HepG2 (cell line): ENCODE measurements at places on chromosomes 16 and 17.
A peak's percentile ranks its signal among the peaks of the same experiment; 100 is the strongest.

DNA sequence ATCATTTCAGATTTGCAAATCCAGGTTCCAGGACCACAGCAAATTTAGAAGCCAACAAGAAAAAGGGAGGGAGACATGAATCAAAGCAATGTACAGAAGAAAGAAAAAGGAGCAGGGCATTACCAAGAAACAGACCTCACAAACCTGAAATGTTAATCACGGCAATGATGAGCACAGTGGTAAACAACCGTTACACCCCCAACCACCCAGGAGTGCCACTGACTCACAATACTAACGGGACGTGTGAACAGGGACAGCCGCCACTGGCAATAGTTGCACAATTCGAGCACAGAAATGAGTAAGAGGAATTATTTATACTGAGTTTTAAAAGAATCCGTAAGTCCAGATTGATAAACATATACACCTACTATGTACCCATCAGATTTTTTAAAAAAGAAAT, 13.8 kb downstream of the USP22 start:
- DNase-seq, result no peak

- DNase-seq, result no peak
These were observed 473 bp upstream of the PDIA2 start for GRCh38 chr16:282491-282890.

GRCh38 chr17:29575511-29576213, 7.2 kb downstream of the TP53I13 start:
- DNase-seq, result no peak

- DNase-seq, result no peak
These were observed 87.2 kb upstream of the PLEKHM1 start for GRCh38 chr17:45577571-45578279.

DNA sequence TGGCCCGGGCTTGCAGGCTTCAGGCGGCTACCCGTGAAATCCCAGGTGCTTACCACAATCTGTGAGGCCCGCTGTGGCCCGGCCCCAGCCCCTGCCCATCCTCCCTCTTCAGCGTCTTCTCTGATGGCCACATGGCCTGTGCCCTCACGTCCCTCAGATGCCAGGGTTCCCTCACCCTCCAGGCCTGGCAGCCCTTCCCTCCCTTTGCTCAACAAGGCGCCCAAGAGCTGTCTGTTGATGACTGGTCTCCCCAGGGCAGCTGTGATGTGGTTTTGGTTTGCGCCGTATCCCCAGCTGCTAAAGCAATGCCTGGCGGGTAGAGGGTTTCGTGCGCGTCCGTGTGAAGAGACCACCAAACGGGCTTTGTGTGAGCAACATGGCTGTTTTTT, 35.1 kb downstream of the PMM2 start:
- DNase-seq, result no peak

DNA sequence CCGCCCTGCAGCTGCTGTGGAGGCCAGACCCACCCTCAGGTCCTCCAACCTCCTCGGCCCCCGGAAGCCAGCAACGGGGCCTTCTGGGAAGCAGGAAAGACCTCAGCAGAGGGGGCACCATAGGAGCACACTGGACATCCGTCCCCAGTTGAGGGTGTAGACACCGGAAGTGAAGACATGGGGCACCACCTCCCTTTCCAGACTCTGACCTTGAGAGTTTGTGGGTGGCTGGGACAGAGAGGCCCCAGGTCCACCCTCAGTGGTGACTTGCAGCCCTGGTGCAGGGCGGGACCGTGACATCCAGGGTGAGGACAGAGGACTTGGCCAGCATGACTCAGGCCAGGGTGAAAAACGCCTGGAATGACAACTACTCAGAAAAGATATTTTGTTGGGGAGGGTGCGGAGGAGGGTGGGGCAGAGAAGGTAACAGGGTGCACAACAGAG, 19.9 kb downstream of the CEP295NL start:
- peak; percentile 92 for DNase-seq

- DNase-seq, result no peak
These were observed 50.5 kb upstream of the CCL1 start for GRCh38 chr17:34413443-34414119.

DNA sequence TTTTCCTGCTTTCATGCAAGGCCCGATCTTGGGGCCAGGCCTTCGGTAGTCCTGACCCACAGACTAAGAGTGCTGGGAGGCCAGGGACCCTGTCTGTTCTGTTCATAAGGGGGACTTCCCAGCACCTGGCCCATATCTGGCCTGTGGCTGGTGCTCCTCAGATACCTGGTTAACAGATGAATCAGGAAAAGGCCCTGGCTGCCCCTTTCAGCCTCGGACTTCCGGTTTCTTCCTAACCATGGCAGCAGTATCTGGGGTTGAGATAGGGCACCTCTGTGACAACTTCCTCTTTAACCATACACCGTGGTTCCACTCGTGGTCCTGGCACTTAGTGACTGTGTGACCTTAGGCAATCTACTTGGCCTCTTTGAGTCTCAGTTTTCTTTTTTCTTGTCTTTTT, 18.4 kb downstream of the PLCG2 start:
- DNase-seq, result no peak

- no peak for DNase-seq
These were observed 1.3 kb downstream of the CMTR2 start for GRCh38 chr16:71287911-71288310.

DNA sequence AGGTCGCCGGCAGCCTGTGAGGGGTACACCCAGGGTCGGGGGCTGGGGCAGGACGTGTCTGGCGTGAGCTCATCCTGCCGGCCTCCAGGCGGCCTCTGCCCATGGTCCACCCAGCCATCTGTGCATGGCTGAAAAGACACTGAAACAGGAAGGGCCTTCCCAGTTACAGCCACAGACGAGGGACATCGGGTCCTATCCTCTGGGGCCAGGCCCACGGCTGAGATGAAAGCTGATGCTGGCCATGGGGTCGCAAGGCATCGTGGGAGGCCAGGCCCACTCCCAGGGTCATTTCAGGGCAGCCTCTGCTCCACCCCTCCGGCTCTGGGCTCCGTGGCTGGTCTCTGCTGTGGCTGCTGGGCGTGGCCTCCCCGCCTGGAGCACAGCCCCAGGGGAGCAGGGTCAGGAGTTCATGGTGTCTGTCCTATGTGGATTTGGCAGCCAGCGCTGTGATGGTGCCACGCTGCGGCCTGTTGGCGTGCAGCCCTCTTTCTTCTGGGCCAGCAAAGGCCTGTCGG, 16.6 kb upstream of the ATP6V0C start:
- DNase-seq, result no peak

DNA sequence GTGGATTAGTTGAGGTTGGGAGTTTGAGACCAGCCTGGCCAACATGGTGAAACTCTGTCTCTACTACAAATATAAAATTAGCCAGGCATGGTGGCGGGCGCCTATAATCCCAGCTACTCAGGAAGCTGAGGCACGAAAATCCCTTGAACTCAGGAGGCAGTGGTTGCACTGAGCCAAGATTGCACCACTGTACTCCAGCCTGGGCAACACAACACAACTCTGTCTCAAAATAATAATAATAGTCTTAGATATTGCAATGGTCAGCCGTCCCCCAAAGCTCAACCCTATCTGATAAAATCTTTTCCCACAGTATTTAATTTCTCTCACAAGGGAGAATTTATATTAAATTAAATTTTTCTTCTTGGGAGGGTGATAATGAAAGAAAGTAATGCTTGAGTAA, 169.6 kb downstream of the XYLT1 start:
- no peak for DNase-seq

DNA sequence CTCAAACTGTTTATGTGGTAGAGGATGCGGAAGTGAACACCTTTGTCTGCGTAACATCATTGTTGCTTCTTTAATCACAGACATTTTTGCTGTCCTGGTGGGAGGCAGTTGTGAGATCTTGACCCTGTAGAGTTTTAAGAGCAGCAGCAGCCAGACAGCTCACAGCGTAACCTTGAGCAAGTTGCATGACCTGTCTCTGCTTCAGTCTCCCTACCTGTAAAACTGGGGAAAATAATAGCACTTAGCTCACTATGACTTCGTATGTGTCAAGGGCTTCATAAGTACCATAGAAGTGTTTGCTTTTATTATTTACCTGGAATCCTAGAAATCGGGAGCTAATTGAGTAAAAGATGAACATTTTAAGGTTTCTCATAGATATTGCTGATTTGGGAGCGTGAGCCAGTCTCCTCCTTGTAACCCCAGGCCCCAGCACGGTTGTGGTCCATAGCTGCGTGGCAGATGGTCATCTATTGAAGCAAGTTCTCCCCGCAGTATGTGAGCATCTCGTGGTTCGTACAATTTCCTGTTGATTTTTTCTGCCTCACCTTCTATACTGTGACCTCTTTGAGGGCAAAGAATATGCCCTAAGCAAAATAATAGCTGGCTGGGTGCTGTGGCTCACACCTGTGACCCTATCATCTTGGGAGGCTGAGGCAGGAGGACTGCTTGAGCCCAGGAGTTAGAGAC, 34.4 kb downstream of the GPRC5B start:
- no peak for DNase-seq

DNA sequence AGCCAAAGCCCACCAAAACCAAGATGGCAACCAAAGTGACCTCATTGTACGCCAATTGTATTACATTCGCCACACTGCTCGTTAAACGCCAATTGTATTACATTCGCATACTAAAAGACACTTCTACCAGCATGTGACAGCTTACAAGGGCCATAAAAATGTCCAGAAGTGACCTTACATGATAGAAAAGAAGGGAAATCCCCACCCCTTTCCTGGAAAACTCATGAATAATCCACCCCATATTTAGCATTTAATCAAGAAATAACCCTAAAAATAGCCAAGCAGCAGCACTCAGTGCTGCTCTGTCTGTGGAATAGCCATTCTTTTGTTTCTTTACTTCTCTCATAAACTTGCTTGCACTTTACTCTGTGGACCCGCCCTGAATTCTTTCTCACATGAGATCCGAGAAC, 25.7 kb downstream of the PSMD7 start:
- DNase-seq, result no peak

GRCh38 chr17:57493171-57493570, 236.8 kb downstream of the MSI2 start:
- no peak for DNase-seq

GRCh38 chr16:23408823-23409298, 44.1 kb downstream of the COG7 start:
- DNase-seq, result no peak

GRCh38 chr17:65438708-65439294, 122.6 kb downstream of the AXIN2 start:
- DNase-seq, result peak; percentile 83
